ENCODE measurements at places on chromosomes 4 and X.

- DNase-seq = no peak
Measured at GRCh38 chrX:48541140-48541814, 1.8 kb downstream of the TBC1D25 start.

DNA sequence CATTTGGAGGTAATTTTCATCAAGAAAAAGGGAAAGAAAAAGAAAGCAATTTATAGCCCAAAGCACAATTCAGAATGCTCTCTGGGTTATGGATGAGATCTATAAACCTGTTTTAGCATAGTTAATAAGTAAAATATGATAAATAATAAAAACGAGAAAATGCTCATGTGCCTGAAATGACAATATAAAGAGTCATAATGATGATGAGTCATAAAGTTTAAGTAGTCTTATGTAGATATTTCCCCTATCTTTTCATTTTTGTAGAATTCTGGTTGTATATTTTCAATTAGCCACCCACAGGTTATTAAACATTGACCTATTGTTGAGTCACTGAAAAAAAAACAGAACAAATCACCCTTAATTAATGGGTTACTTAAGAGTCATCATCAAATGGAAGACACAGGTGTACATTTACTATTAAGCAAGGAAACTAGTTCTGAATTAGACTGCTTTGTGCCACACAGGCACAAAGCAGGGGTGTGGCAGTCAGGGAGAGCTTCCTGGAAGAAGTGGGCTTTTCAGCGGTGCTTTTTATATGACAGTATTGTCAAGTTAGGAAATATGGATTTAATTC lies 29.3 kb downstream of the BEND4 start:
- DNase-seq = no peak

DNA sequence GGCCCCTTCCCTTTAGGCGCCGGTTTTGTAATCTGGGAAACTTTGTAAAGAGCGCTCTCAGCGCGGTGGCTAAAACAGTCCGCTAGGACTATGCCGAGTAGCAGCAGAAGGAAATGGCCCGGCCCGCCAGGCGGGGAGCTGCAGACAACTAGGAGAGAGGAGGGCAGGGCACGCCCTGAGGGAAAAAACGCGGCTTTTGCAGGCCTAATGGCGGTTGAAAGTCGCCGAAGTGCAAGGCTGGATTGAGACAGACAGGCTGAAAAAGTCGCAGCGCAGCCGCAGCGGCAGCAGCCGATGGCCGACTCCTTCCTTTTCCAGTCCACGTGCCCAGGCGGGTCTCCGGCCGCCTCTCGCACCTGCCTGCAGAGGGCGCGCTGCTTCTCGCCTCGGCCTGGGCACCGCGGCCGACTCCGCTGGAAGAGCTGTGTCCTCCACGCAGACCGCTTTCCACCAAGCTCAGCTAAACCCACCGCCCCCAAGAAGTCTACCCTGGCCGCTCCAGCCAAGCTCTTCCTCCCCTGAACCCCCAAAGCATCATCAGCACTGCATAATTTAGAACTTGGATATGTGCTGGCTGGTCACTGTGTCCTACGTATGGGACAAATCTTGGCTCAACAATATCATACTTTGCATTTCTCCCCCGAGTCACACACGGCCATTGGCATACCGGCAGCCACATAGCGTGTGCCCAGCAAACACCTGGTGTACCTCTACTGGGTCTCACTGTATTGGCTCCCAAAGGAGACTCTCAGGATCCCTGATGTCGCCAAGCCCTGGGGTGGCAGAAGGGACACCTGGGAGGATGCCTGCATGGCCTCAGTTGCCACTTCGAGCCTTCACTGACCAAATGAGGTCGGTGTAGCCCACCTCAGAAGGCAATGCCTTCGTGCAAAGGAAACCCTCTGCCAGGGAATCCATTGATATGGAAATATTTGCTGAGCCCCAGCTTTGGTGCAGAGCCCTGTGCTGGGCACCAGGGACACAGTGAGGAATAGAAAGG lies 14.5 kb downstream of the SLC25A5 start:
- DNase-seq = peak; percentile 43

DNA sequence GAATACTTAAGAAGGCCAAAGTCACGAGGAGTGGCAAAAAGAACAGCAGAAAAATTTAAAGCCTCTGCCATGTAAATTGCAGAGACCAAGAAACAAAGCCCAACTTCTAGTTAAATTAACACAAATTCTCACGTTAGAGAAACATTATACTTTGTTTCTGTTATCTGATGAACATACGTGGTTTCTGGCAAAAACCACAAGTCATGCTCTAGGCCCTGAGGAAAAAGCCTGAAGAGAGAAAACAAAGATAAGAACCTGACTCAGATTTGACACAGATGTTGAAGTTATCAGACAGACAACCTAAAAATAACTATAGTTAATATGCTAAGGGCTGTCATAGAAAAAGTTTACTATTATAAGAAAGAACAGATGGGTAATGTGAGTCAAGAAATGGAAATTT lies 149.1 kb upstream of the PCDH10 start:
- no peak for DNase-seq

GRCh38 chr4:105569057-105569865 lies 16.8 kb downstream of the ARHGEF38 start:
- DNase-seq = no peak

DNA sequence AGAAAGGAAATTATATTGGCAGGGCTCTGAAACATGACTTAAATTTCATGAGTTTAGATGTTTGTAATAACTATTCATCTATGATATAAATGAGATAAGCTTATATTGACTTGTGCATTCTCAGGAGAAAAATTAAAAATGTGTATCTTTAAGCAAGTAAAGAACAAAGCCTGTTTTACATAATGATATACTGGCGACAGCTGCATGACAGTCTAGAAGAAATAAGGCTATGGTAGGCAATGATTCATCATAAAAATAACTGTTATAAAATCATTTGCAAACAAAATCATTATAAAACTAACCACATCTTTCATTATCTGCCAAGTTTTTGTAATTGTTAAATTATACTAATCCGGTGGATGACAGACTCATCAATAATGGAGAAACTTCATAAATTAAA lies 188.1 kb downstream of the ADAM29 start:
- no peak for DNase-seq

DNA sequence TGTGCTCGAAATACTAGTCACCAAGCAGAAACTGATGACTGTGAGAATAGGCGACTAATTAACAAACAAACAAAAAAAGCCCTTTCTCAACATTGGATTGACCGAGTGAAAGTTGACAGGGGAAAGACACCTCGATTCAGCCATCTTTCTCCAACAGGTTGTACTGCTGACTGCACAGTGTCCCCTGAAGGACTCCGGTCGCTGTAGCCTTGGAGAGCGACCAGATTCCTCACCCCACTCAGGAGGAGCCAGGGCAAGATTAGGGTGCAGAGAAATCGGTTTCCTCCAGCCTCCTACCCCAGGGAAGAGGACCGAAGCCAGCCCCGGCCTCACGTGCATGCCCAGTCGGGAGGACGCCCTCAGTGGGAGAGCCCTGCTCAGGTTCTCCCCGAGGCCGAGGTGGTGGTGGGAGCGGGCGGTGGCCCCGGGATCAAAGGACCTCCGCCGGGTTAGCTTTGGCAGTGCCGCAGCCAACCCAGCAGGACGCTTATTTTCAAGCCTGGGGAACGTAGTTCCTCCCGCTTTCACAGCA lies 1.1 kb upstream of the RAP1GDS1 start:
- peak; percentile 1 for DNase-seq

DNA sequence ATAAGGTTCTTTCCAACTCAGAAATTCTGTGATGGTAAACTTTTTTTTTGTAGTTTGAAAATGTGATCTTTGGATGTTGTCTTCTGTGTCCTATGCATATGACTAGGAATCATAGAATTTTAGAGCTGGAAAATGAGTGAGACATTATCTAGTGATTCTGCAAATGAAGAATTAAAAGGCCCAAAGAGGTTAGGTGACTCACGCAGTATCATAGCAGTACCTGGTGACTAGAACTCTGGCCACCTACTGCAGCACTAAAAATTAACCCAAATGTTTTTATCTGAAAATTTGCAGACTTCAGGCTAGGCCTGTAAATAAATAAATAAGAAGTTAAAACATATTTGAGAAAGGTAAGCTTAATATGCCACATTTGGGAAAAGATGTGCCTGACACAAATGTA lies 52.8 kb downstream of the NFKB1 start:
- DNase-seq = no peak

GRCh38 chr4:11214281-11214680 lies 214.4 kb downstream of the HS3ST1 start:
- no peak for DNase-seq

- no peak for DNase-seq
Measured at GRCh38 chrX:13074297-13075262, 30.2 kb upstream of the FAM9C start.

GRCh38 chr4:81052119-81053068 lies 21.9 kb downstream of the BMP3 start:
- no peak for DNase-seq

- DNase-seq = no peak
Measured at GRCh38 chr4:6986072-6986780, 56.9 kb upstream of the TADA2B start.

GRCh38 chr4:138828926-138829325 lies 186.7 kb upstream of the NOCT start:
- DNase-seq = no peak

DNA sequence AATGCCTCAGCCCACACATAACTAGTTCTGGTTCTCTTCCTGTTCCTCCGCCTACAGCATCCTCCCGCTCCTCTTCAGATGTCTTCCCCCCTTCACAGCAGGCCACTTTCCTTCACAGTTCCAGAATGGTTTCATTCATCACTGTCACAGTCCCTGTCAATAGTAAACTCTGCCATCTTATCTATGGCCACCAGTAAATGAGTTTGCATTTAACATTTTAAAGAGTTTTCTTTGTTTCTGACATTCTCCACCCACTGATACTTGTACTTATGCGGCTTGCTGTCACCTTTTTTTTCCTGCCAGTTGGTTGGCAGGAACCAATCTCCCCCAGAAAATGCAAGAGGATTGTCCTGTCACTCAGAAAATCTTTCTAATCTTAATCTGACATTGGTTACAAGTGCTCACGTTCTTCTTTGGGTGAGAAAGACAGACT lies 114.1 kb downstream of the GLUD2 start:
- DNase-seq = no peak

- DNase-seq = no peak
Measured at GRCh38 chrX:150225266-150225665, 137.9 kb upstream of the MAMLD1 start.

GRCh38 chr4:69735119-69735518 lies 25.3 kb downstream of the SULT1B1 start:
- DNase-seq = no peak

DNA sequence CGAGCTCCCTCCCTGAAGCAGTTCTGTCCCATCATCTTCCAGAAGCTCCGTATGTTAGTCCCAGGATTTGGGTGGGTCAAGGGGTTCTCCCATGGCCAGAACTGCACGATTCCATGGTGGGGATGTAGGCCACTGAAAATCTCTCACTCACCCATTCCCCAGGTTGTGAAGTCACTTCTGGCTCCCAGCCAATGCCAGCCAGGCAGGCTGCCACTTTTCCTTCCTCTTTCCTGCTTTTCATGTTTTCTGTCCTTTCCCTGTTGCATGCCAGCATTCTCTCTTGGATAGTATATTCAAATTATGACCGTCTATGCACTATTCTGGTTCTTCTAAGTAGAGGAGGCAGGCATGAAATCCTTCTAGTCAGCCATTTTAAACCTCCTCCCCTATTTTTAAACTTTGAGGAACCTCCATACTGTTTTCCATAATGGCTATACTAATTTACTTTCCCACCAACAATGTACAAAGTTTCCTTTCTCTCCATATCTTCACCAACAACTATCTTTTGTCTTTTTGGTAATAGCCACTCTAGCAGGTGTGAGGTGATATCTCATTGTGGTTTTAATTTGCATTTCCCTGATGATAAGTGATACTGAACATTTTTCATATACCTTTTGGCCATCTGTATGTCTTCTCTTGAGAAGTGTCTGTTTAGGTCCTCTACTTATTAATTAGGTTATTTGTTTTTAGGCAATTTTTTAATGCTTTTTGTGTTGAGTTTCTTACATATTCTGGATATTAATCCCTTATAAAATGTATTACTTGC lies 182.1 kb upstream of the TET2 start:
- DNase-seq = no peak

DNA sequence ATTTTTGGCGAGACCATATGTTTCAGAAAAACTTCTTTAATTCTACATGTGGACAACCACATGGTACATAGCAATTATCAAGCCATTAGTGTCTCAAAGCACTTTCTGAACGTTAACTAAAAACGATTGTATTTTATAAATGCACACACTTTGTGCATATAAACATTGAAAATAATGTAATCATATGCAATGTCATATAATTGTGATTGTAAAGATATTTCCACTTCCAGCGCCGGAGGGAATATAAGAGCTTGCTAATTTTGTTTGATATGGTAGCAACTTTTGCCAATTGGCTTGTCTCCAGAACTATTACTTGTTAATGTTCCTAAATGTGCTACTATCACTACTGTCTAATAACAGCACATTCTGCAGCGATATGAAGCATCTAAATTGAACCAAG lies 162.3 kb upstream of the SMIM31 start:
- DNase-seq = no peak

GRCh38 chr4:67550451-67550850 lies 5.1 kb upstream of the CENPC start:
- no peak for DNase-seq

- no peak for DNase-seq
Measured at GRCh38 chrX:123155327-123155726, 28.8 kb upstream of the GRIA3 start.

- DNase-seq = no peak
Measured at GRCh38 chrX:132958091-132958703, at the start of gene HS6ST2. TSS of gene HS6ST2 (minus strand) at chrX:132958629.

GRCh38 chrX:6024204-6024603 lies 204.5 kb downstream of the NLGN4X start:
- DNase-seq = no peak

DNA sequence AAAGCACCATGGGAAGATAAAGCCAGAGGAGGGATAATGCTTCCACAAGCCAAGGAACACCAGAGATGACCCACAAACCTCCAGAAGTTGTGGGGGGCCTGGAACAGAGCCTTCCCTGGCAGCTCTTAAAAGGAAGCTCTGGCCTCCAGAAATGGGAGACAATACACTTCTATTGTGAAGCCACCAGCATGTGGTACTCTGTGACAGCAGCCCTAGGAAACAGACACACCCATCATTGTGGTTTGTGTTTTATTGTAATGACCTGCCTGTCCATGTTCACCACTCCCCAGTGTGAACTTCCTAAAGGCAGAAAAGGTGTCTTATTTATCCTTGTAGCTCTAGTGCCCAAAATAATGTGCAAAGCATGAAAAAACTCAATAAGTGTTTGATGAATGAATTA lies 264.1 kb upstream of the GATB start:
- no peak for DNase-seq

DNA sequence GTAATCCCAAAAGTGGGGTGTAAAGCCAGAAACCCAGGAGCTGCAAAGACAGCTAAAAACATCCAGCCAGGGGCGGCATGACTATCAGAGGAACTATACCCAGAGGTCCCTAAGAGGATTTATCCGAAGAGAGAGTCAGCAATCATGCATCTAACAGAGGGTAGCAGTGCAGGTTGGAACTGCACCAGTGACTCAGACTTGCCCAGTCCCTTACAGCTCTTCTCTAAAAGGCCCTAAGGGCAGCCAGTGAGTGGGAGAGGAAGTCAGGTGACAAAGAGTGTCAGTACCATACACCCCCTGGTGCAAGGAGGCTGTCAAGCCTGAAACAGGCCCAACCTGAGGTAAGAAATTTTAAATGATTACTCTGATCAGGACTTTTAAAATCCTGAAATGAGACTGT lies 88.1 kb downstream of the CAMK2D start:
- DNase-seq = peak; percentile 10

GRCh38 chrX:39493168-39493567 lies 604.6 kb downstream of the BCOR start:
- no peak for DNase-seq

Data from stimulated activated CD8-positive, alpha-beta memory T cell treated with anti-CD3 and anti-CD28 coated beads, Interleukin-15, amount 100 ng/mL, for 4 hours (primary cell).